Nephron progenitor cell (in vitro differentiated cells): ENCODE measurements at places on chromosomes 3 and 15.
A peak's percentile ranks its signal among the peaks of the same experiment; 100 is the strongest.

- DNase-seq: no peak
- H3K36me3 ChIP-seq: peaks cover 21% of the 10 kb centered on the region
- H3K27me3 ChIP-seq: peaks cover 2% of the 10 kb centered on the region
- H3K27ac ChIP-seq: no peak overlapping the region
- no peak overlapping the region for H3K4me3 ChIP-seq
These were observed 62.7 kb upstream of the GK5 start for GRCh38 chr3:142287866-142288638.

DNA sequence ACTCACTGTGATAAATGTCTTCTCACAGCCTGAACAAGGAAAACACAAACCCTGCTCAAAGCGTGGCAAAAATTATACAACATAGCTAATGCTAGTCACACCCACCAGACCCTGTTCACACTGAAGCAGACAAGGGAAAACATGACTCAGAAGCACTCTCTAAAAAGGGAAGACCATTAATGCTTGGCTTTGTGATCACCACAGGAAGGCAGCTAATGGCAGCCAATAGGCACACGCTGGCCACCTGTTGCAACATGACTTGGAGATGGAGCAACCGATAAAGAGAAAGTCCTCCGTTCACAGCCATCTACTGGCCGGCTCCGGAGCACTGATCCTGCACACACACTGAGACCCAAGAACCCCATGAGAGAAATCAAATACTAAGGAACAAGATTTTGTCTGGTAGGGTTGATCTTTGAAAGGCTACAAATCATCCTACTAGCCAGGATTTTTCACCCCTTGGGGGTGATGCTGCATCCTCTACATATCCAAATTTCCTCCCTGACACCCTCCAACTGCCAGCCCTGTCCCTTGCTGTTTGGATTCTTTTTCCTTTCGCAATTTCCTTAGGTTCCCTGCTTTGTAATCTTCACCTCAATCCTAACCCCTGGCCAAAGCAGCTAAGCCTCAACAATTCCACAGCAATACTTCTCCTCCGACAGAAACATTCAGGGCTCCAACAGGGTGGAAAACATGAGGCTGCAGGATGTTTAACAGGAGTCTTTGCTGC lies 3.2 kb downstream of the ZXDC start:
- DNase-seq: no peak
- H3K4me1 ChIP-seq: peaks cover 55% of the 10 kb centered on the region
- H3K27me3 ChIP-seq: peaks cover 6% of the 10 kb centered on the region

DNA sequence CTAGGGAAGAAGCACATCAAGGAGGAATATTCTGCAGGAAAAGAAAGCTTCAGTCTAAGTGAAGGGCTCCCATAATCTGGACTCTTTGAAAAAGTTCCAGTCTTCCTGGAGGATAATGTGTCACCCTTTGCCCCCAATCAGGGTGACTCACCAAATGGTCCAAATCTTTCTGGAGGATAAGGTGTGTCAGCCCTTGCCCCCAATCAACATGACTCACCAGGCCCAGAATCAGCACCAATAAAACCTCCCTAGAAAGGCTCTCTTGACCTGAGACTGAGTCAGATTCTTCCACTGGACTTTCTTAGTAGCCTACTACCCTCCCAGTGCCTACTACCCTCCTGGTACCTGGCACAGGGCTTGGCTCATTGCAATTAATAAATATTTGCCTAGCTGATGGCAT lies 9.5 kb upstream of the ARL14 start:
- H3K4me1 ChIP-seq: peaks cover 14% of the 10 kb centered on the region
- peak overlapping the region; percentile 41 for H3K27ac ChIP-seq
- no peak for DNase-seq
- H3K27me3 ChIP-seq: no peaks in the 10 kb centered on the region
- H3K36me3 ChIP-seq: no peaks in the 10 kb centered on the region
- H3K4me3 ChIP-seq: no peak overlapping the region

- H3K27me3 ChIP-seq: peaks cover 4% of the 10 kb centered on the region
- H3K4me1 ChIP-seq: peaks cover 31% of the 10 kb centered on the region
- peaks cover 14% of the 10 kb centered on the region for H3K36me3 ChIP-seq
- DNase-seq: no peak
- no peak overlapping the region for H3K4me3 ChIP-seq
These were observed 37.1 kb upstream of the LIMD1 start for GRCh38 chr3:45557471-45557870.

GRCh38 chr3:67713764-67714469 lies 59.5 kb upstream of the SUCLG2 start:
- peaks cover 3% of the 10 kb centered on the region for H3K27me3 ChIP-seq
- H3K36me3 ChIP-seq: no peaks in the 10 kb centered on the region
- H3K4me1 ChIP-seq: no peaks in the 10 kb centered on the region
- H3K27ac ChIP-seq: no peak overlapping the region

DNA sequence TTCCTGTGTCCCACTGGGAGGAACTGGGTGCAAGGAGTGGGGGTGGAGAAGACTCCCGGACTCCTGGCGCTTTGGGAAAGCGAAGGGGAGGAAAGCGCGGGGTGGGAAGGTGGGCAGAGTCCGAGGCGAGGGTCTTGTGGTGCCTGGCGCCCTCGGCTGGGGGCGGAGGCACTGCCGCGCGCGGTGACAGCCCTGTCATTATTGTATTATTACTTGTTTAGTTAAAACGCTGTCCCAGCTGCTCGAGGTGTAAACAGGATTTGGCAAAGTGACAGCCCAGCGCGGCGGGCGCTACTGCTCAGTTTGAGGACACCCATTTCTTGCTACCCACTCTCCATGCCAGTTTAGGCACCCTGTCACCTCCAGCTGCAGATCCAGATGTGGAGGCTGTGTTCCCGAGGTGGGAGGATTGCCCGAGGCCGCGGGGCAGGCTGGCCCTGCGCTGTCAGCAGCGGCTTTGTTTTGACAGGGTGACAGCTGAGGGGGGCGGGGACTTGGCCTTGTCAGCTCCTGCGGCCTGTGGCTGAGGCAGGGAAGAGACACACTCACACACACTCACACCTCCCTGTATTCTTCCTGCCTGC lies 1.0 kb downstream of the KAT2B start:
- DNase-seq: peak; percentile 83
- H3K36me3 ChIP-seq: no peaks in the 10 kb centered on the region
- peaks cover 46% of the 10 kb centered on the region for H3K4me1 ChIP-seq
- H3K27me3 ChIP-seq: no peaks in the 10 kb centered on the region

DNA sequence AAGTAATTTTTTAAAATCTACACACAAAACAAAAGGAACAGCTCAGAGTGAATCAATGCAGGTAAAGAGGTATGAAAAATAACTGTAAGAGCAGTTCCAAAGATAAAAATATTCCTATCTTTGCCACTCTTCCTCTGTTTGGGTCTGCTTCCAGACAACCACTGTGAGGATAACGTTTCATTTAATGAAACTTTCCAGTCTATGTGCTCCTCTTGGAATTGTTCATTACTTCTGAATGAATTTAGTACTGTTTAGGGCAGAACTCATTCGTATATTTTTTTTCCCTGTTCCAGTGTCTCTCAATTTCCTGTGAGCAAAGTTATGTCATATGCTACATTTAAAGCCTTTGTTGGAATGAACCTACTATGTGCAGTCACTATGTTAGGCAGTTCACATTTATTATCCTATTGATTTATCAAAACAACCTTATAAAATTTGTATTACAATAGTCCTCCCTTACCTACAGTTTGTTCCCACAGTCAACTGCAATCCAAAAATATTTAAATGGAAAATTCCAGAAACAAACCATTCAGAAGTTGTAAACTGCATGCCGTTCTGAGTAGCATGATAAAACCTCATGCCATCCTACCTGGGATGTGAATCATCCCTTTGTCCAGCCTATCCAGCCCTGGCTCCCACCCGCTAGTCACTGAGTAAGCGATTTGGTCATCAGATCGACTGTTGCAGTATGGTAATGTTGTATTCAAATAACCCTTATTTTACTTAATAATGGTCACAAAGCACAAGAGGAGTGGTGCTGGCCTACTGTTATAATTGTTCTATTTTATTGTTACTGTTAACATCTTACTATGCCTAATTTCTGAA lies 98.1 kb downstream of the TMCC1 start:
- H3K4me3 ChIP-seq: peak overlapping the region; percentile 45
- H3K27ac ChIP-seq: no peak overlapping the region
- peaks cover 3% of the 10 kb centered on the region for H3K27me3 ChIP-seq

DNA sequence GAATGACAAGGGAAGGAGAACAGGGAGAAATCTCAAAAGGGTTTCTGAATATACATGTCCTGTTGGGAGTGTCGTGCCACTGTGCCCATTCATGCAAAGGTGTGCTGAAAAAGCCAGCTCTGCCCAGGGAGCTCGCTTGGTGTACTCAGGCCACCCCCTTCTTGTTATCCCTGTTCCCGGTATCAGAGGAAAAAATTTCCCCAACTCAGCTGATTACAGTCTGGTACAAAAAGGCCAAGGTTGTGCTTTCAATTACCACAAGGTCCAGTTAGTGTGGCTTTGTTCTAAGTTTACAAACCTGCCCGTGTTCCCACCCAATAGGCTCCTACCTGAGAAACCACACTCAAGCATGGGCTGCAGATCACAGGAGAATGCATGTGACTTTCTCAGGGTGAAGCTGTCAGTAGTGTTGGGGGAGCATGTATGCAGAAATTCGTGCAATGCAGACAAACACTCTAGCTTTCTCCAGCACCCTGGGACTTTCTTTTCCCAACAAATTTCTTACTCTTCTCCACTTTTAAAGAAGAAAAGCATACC lies 648.5 kb downstream of the NR2F2 start:
- no peaks in the 10 kb centered on the region for H3K36me3 ChIP-seq
- H3K27ac ChIP-seq: no peak overlapping the region
- DNase-seq: no peak
- no peak overlapping the region for H3K4me3 ChIP-seq
- H3K4me1 ChIP-seq: peaks cover 22% of the 10 kb centered on the region

GRCh38 chr3:184823990-184824389 lies 12.0 kb downstream of the VPS8 start:
- H3K27me3 ChIP-seq: no peaks in the 10 kb centered on the region
- H3K27ac ChIP-seq: no peak overlapping the region
- no peak overlapping the region for H3K4me3 ChIP-seq
- no peak for DNase-seq

- H3K36me3 ChIP-seq: peaks cover 10% of the 10 kb centered on the region
- no peak for DNase-seq
- no peak overlapping the region for H3K27ac ChIP-seq
- H3K4me1 ChIP-seq: peaks cover 63% of the 10 kb centered on the region
These were observed 14.6 kb downstream of the USP3 start for GRCh38 chr15:63519041-63519440.

GRCh38 chr15:23516866-23517265 lies 48.6 kb upstream of the MKRN3 start:
- no peaks in the 10 kb centered on the region for H3K27me3 ChIP-seq
- DNase-seq: no peak
- no peak overlapping the region for H3K27ac ChIP-seq
- no peaks in the 10 kb centered on the region for H3K4me1 ChIP-seq

DNA sequence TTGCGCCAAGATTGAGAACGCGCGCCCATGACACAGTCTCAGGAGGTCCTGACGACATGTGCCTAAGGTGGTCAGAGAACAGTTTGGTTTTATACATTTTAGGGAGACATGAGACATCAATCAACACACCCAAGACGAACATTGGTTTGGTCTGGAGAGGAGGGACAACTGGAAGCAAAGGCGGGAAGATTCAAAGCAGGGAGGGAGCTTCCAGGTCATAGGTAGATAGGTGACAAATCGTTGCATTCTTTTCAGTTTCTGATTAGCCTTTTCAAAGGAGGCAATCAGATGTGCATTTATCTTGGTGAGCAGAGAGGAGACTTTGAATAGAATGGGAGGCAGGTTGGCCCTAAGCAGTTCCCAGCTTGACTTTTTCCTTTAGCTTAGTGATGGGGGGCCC lies 828.4 kb upstream of the DPPA4 start:
- no peak for DNase-seq
- H3K36me3 ChIP-seq: no peaks in the 10 kb centered on the region
- peaks cover 18% of the 10 kb centered on the region for H3K4me1 ChIP-seq
- H3K27ac ChIP-seq: peak overlapping the region; percentile 19

DNA sequence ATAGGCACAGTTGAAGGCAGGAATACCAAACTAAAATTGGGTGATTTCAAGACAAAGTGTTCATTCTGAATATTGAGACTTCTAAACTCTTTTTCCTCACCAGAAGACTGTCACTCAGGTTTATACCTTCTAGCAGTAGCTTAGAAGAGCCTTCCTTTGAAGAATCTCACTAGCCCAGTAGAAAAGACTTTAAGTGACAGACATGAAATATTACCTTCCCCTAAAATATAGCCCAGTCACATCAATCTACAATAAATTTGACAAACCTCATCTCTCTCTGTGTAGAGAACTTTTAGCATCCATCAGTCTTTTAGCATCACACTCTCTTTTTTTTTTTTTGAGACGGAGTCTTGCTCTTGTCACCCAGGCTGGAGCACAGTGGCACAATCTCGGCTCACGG lies 97.5 kb downstream of the HERC1 start:
- H3K27ac ChIP-seq: no peak overlapping the region
- no peaks in the 10 kb centered on the region for H3K4me1 ChIP-seq
- H3K4me3 ChIP-seq: no peak overlapping the region
- H3K27me3 ChIP-seq: no peaks in the 10 kb centered on the region

DNA sequence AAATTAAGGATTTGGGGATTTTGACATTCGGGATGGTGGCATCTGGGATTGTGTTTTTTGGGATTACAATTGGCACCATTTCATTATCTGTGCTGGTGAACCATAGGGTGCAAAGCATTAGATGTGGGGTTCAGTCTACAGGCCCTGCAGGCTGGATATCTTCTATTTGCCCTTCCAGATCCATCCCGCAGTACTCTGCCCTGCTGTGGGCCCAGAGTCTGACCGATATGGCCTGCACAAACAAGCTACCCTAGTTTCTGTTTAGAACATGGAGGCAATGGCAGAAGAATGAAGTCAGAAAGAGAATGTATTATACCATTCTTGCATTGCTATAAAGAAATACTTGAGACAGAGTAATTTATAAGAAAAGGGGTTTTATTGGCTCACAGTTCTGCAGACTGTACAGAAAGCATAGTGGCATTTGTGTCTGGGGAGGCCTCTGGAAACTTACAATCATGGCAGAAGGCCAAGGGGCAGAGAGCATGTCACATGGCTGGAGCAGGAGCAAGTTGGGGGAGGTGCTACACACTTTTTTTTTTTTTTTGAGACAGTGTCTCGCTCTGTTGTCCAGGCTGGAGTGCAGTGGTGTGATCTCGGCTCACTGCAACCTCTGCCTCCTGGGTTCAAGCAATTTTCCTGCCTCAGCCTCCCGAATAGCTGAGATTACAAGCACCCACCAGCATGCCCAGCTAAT lies 93.7 kb downstream of the NCEH1 start:
- DNase-seq: no peak
- no peaks in the 10 kb centered on the region for H3K4me1 ChIP-seq
- peaks cover 13% of the 10 kb centered on the region for H3K27me3 ChIP-seq
- no peak overlapping the region for H3K27ac ChIP-seq
- no peaks in the 10 kb centered on the region for H3K36me3 ChIP-seq

DNA sequence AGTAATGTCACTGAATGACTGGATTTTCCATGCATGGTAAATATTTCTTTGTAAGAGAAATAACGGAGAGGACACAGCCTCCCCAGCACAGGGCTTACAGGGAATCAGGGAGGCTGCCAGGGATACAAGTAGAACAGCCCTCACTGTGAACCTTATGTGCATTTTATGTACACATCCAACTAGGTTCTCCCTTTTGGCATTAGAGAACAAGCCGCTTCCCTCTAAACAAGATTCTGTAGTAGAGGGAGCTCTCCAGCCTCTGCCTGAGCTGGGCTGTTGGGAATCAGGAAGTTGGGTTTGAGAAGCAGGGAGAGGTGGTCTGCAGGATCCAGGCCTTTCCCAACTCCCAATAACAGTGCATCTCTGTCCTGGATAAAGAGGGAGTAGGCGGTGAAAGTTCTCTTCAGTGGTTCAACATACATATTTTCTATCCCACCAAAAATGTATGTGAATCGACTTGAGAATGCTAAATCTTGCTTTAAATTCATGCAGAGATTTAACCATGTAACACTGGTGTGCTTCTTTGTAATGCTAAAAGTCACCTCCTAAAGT lies 83.7 kb downstream of the ARNT2 start:
- no peak overlapping the region for H3K4me3 ChIP-seq
- H3K27ac ChIP-seq: no peak overlapping the region
- no peak for DNase-seq
- peaks cover 4% of the 10 kb centered on the region for H3K27me3 ChIP-seq
- H3K36me3 ChIP-seq: peaks cover 34% of the 10 kb centered on the region
